ENCODE measurements at places on chromosomes 12 and 14.
A peak's percentile ranks its signal among the peaks of the same experiment; 100 is the strongest.

DNA sequence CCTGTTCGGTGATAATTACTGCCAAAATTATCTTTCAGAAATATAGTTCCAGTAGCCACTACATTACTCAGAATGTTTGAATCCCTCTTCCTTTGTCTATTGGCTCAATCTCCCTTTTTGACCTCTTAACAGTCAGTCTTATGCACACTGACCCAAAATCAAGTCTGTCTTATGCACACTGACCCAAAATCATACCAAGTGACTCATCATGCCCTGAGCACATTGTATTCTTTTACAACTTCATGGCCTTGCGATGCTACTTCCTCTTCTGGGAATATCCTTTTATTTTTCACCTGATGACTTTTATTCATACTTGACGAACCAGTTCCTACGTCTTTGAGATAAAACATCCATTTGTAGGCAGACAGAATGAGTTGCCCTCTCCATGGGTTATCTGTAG is 182.3 kb downstream of the NPAS3 start:
- no peak for DNase-seq

- no peak for DNase-seq
Observed at GRCh38 chr12:2826036-2826435, 8.8 kb downstream of the NRIP2 start.

GRCh38 chr12:129841251-129841650 is 62.6 kb downstream of the TMEM132D start:
- no peak for DNase-seq

- peak; percentile 5 for DNase-seq
Observed at GRCh38 chr14:99268810-99269707, 2.9 kb downstream of the BCL11B start.

- no peak for DNase-seq
Observed at GRCh38 chr12:97140355-97140754, 233.3 kb downstream of the NEDD1 start.

GRCh38 chr12:118853634-118854033 is 127.7 kb upstream of the SRRM4 start:
- no peak for DNase-seq

DNA sequence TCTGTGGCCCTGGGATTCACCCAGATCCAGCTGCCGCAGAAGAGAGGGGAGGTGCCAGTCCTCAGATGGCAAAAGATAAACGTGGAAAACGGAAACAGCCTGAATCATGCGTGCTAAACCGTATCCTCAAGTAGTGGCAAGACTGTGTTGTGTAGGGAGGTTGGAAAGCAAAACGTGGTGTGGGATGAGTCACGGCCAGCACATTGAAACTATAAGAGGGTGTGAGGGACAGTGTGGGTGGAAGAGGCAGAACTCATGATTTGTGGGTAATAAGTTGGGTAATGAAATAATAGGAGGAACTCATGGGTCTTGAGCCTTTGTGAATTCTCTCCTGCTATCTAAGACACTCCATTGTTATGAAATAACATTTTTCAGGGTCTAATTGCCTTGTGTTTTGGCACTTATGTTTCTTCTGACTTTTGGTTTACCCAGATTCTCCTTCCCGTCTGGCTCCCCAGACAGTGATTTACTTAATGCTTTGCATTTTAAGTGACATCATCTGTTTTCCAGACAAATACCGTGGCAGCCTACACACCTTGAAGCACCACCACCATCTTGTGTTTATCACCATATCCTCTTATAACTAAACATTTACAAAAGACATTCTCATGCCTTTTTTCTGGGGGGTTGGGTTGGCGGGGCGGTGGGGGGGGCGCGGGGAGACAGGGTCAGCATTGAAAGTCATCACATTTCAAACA is 62.3 kb upstream of the PTCSC3 start:
- no peak for DNase-seq

DNA sequence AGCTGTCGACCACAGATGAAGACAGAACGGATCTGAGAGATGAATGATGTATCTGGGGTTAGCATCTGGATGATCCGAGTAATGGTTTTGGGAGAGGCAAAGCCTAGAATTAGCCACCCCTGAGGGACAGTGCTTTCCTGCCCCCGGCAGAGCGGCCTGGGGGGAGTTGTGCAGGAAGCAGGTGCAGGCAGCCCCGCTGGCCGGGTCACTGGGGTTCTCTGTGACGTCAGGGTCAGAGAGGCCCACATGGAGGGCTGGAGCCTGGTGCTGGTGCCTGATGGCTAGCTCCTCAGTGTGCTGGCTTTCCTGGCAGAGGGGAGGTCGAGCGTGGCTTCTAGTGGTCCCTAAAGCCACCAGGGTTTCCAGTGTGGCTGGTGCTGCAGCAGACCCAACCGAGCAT is 70.3 kb downstream of the ADGRD1 start:
- DNase-seq: no peak

DNA sequence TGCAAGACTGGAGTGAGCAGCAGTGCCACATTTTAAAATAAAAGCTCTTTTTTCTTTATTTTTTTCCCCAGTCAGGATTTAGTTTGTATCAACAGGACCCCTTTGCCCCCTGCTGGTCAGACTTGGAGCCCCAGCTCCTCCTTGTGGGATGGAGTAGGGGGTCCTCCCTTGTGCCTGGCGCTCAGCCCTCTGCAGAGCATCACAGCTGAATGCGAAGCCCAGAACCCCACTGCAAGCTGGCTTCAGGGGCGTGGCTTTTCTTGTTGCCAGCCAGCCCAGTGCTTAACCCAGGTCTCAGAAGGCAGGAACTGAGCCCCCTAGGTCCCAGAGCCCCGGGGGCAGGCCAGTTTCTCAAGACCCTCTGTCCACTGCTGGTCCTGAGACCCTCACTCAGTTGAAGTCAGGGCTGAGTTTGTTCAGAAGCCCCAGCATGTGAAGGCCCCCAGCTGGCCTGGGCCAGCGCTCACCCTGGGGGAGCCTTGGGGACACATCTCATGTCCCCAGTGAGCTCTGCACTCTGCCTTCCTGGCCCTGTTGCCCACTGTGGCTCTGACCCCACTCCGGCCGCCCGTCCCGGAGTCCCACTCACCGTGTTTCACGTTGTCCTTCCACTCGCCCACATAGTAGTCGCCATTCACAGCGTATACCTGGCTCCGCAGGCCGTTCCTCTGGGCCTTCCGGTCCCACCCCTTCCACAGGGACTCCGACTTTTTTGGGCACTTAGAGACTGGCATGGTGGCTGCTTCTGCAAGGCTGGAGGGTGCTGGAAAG is 519 bp downstream of the MORN3 start:
- no peak for DNase-seq

DNA sequence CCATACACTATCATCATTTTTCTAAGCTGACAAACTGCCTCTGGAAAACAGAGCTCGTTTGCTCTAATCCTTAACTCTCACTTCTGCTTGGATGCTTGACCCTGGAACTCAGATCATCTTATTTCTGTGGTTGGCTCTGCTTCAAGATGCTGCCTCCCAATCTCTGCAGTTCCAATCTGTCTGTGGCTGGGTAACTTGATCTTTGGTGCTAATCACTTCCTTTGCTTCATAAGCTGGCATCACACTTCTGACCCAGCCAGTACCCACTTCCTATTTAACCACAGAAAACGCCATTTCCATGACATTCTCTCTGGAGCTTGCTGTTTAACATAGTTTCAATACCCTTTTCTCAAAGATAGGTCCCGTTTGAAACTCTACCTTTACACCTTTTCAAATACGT is 254.2 kb downstream of the ACSS3 start:
- DNase-seq: no peak

GRCh38 chr12:78036874-78037273 is 206.2 kb downstream of the NAV3 start:
- no peak for DNase-seq

DNA sequence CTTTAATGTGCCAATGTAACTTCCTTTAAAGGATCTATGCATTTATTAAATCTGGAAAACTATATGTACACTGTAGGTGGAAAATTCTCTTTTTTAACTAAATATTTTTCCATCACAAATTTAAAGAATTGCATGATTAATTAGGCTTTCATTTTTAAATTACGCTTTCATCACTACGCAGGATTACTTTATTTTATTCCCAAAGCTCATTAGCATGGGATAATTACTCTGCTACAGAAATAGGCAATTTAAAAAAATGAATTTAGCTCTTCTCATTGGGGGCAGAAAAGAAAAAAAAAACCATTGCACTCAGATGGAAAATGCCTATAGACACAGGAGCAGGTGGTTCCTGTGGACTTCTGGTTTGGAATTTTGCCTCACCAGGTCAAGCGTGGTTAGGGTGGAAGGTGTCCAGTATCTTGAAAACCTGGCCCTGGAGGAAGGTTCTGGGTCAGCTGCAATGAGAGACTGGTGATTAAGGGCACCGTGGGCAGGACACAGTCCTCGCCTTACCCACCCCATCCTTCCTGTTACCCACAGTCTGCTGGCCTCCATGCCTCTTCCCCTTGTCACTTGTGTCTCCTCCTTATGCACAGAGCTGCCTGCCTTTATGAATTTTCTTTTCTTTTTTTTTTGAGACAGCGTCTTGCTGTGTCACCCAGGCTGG is 17.3 kb upstream of the RIN3 start:
- no peak for DNase-seq

- DNase-seq: no peak
Observed at GRCh38 chr14:63510538-63510937, 32.6 kb downstream of the PPP2R5E start.

GRCh38 chr12:110704231-110704630 is 15.3 kb upstream of the HVCN1 start:
- DNase-seq: no peak

GRCh38 chr14:53619691-53620231 is 336.9 kb downstream of the BMP4 start:
- DNase-seq: no peak
